Right atrium auricular region (tissue), 2 donors: ENCODE measurements at places on chromosomes 16 and 17. TPM values are rescaled to one million over a fixed set of nuclear protein-coding genes. Genes with fewer than 3 reads are reported as not detected.

DNA sequence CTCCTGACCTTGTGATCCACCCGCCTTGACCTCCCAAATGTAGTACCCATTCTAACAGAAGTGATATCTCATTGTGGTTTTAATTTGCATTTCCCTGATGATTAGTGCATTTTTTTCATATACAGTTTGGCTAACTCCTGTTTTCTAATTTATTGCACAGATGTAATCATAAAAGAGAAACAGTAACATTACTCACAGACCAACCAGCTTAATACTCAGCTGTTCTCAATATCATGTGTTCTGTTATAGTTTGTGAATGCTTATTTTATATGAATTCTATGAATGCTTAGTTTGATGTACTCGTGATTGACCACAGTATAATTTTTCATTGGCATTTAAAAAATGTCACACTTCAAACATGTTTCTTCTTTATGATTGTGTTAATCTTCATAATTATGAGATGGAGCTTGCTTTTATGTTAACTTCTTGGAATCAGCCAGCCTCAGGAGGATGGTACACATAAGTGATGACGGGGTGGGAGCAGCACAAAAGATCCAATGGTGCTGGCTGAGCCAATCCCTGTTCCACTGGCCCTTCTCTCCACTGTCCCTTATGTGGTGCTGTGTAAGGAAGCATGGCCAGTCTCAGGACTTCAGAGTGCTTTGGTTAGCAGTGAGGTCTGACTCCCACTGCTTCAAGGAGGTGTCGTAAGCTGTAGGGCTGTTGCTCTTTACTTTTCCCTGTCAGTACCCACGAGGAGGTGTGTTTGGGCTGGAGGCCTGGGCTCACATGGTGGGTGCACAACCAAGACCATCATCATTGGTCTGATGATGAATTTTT is 191.0 kb downstream of the SPECC1 start:
- H3K27ac ChIP-seq = no peak overlapping the region
- no peaks in the 10 kb centered on the region for H3K4me1 ChIP-seq
- H3K36me3 ChIP-seq = no peaks in the 10 kb centered on the region
- no peak overlapping the region for H3K4me3 ChIP-seq
- H3K27me3 ChIP-seq = no peaks in the 10 kb centered on the region

KRTAP4-3 gene
- not detected for total RNA-seq

GRCh38 chr16:4115949-4116318 is 308 bp downstream of the ADCY9 start:
- peak overlapping the region; percentile 83 for H3K27ac ChIP-seq
- no peaks in the 10 kb centered on the region for H3K36me3 ChIP-seq
- peak overlapping the region; percentile 45 for H3K4me3 ChIP-seq

- DNase-seq = no peak
- peaks cover 10% of the 10 kb centered on the region for H3K4me1 ChIP-seq
- H3K27me3 ChIP-seq = no peaks in the 10 kb centered on the region
- no peak overlapping the region for H3K27ac ChIP-seq
Measured at GRCh38 chr16:22948058-22948602, 134.2 kb downstream of the HS3ST2 start.

LITAFD gene
- total RNA-seq = not detected

DNA sequence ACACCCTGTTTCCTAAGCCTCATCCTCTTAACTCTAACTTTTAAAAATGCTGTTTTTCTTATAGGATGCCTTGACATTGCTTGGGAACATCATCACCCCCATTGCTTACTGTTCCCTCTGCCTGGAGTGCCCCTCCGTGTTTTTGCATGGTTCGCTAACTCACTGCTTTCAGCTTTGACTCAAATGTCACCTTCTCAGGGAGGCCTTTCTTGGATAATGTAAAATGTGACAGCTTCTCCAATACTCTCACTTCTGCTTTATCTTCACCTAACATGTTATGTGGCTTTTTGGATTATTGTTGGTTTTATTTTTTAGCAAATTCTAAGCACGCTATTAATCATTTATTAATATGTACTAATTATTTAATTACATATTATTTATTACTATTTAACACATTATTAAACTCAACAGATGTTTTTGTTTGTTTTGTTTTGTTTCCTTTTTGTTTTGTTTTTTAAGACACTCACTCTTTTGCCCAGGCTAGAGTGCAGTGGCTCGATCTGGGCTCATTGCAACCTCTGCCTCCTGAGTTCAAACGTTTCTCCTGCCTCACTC is 3.8 kb downstream of the CRYM start:
- no peaks in the 10 kb centered on the region for H3K27me3 ChIP-seq
- peaks cover 17% of the 10 kb centered on the region for H3K4me1 ChIP-seq
- no peak overlapping the region for H3K27ac ChIP-seq
- no peak for DNase-seq

GRCh38 chr16:64090327-64090726 is 1031.5 kb downstream of the CDH11 start:
- no peak overlapping the region for H3K4me3 ChIP-seq
- no peak for DNase-seq
- no peaks in the 10 kb centered on the region for H3K4me1 ChIP-seq
- H3K36me3 ChIP-seq = no peaks in the 10 kb centered on the region
- no peaks in the 10 kb centered on the region for H3K27me3 ChIP-seq
- no peak overlapping the region for H3K27ac ChIP-seq

EVI2B gene
- 11.3 TPM for total RNA-seq
